ENCODE measurements at places on chromosomes 4 and X.

DNA sequence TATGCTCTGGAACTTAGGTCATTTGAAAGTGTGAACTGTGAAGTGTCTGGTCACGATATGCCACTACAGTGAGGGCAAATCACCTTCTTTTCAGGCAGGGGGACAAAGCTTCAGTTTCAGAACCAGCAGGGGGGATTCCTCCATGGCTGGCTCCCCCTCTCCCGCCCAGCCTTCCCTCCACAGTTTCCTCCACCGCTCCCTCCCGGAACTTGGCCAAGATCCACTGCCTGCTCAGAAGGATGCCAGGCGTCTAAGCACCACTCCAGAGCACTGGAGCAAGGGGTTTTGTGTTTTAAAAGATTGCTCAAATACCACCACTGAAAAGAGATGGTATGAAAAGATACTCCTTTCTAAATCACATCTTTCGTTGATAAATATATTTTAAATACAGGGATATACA lies 126.9 kb downstream of the ELOVL6 start:
- DNase-seq, result no peak

DNA sequence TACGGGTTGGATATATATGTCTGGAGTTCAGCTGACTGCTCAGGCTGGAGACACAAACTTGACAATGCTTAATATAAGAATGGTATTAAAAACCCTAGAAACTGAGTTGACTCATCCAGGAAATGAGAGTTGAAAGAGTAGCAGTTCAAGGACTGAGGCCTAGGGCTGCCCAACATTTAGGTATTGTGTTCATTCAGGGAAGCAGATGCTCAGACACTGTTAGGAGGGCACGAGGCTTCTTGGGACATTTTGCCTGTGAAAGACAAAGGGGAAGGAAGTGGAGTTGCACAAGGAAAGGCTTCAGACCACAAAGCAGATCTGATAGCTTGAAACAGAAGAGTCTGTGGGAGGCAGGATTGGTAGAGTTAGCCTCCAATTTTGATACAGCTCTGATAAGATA lies 52.0 kb upstream of the HS3ST1 start:
- peak; percentile 25 for DNase-seq

DNA sequence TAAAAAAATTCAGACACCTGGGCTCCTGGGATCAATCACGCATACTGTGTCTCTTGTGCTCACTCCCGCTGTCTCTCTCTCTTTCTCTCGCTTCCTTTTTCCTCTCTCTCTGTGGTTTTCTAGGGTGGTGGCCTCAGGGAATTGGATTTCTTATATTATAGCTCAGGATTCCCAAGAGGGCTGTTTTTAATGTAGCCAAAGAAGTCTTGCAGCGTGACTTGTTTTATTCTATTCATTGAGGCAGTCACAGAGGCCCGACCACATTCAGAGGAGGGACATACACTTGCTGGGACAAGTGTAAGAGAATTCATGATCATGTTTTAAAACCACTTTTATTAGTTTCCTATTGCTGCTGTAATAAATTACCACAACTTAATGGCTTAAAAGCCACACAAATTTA lies 59.4 kb downstream of the HPF1 start:
- no peak for DNase-seq

DNA sequence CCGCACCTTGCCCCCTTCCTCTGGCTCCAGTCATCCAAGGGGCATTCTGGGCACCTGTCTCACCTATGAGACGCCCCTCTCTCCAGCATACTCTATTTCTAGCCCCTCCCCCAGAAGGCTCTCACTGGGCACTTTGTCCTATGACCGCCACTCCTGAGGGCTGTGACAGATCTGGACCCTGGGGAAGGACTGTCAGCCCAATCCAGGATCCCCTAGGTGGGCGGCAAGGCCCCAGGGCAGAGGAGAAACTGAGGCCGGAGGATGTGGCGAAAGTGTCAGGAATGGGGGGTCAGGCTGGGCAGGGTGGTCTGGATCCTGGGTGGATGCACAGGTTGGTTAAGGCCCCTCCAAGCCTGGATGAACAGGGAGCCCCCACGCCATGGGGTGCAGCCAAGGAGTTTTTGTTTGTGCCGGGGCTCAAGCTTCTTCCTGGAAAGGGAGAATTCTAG lies 16.2 kb upstream of the NAT8L start:
- DNase-seq, result no peak

GRCh38 chr4:85700362-85700761 lies 225.4 kb downstream of the ARHGAP24 start:
- no peak for DNase-seq

DNA sequence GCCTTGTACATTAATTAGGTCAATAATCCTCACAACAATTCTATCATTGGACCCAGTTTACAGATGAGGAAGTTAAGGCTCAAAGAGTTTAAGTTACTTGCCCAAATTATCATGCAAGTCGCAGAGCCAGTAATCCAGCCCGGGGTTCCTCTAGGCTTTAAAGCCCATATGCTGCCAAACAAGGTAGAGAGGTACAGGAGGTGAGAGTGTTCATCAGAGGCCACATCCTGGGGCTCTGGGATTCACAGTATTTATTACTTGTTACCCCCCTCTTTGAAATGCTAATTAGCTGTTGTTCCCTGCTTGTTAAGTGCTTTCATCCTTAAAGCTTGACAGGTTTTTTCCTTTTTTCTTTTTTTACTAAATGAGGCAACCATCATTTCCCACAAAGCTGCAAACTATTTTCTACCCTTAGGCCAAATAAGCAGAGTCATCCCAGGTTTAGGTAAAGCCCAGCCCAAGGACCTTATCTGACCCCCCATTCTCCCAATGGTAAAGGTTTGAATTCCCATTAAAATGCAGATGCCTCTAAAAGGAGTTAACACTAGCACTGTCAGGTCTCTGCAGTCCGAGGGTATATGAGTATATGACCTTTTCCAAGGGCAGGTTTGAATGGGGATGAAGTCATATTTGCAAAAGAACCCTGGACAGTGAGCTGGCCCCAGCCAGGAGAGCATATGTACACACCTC lies 150.3 kb downstream of the SOX3 start:
- no peak for DNase-seq

DNA sequence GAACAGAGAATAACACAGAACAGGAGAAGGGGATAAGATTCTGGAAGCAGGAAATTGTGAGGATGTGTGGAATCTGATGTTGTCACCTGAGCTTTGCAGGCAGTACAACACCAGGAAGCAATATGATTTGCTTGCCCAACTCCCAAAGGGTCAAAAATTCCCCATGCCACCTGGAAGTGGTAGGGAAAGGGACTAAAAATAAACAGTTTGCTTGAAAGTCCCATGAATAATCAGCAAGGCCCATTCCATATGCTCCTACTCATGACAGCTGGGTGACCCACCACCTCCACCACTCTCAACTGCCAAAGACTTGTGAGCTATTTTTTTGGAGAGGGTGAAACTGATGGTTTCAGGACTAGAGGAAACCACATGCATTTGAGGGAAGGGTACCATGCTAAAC lies 168.4 kb downstream of the KCNIP4 start:
- no peak for DNase-seq

GRCh38 chr4:170004651-170005295 lies 21.4 kb downstream of the MFAP3L start:
- DNase-seq, result no peak

GRCh38 chr4:74444891-74445642 lies at the start of gene AREG:
AREG (plus strand) TSS chr4:74445136; CDS start chr4:74445346, 210 bp downstream.
- DNase-seq, result peak; percentile 92

DNA sequence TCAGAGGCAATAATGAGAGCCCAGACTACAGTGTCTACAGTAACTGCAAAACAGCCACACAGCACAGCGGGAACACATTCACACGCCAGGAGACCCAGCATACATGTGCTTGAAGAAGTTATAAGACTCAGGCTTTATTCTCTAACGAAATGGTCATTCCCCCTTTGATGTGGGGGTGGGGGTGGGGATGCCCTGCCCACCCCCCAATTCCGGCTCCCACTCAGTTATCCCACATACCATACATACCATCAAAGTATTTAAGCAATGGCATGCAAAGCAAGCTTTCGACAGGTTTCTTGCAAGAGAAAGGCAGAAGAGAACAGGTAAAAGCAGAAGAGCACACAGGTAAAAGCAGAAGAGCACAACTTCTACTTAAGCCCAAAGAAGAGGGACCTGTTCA lies 3.6 kb downstream of the MECP2 start:
- DNase-seq, result no peak

DNA sequence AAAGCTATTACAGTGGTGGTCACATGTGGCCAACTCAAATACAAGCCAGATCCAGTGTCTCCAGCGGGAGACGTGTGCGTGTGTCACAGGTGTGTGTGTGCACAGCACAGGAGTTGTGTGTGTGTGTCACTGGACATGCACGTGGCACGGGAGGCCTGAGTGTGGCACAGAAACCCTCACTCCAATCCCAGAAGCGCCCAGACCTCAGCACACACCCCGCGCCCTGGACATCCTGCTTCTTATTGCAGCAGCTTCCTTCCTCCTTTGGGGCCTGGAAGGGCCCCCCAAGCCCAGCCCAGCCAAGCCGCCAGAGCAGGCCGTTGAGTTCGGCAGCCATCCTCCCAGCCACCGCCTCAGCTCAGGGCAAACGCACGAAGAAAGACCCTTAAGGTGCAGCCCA lies 37.9 kb downstream of the ACOX3 start:
- no peak for DNase-seq

DNA sequence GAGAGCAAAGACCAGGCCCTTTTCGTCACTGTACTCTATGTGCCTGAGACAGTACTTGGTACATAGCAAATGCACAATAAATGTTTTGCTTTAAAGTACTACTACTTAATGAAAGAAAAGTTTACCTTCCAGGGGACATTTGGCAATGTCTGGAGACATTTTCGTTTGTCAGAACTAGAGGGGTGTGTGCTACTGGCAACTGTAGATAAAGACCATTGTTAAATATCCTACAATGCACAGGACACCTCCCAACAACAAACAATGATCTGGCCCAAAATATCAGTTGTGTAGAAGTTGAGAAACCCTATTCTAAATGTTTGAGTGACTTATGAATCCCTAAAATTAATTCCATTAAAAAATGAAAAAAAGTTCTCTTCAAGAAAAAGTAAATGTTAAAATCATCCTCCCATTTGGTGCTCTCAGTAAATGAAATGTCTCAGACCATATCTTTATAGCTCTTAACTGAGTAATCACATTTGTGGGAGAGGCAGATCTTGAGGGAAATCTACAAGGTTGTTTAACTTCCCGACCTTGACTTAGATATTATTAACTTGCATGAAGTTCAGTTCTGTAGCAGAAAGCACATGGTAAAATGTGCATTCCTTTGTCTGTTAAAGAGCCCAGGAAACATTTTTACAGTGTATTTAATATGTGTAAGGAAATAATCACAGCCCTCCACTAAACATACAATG lies 18.5 kb downstream of the EGFL6 start:
- no peak for DNase-seq

DNA sequence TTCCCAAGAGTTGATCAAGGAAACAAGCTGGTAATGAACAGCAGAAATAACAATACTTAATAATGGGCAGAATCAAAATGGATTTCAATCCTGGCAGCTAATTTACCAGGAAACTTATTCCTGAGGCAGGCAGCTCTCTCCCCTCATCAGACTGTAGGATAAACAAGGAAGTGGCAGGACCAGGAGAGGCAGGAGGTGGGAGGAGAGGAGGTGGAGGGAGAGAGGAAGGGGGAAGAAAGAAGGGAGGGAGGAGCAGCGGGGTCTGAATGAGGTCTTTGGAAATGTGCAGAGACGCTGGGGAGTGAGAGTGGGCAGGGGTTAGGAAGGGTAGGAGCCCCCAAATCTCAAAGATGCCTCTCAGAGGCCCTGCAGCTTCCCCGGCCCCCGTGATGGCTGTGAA lies 231.5 kb downstream of the BCOR start:
- no peak for DNase-seq

- no peak for DNase-seq
These were observed 51.7 kb upstream of the MCF2 start for GRCh38 chrX:139759637-139760036.

DNA sequence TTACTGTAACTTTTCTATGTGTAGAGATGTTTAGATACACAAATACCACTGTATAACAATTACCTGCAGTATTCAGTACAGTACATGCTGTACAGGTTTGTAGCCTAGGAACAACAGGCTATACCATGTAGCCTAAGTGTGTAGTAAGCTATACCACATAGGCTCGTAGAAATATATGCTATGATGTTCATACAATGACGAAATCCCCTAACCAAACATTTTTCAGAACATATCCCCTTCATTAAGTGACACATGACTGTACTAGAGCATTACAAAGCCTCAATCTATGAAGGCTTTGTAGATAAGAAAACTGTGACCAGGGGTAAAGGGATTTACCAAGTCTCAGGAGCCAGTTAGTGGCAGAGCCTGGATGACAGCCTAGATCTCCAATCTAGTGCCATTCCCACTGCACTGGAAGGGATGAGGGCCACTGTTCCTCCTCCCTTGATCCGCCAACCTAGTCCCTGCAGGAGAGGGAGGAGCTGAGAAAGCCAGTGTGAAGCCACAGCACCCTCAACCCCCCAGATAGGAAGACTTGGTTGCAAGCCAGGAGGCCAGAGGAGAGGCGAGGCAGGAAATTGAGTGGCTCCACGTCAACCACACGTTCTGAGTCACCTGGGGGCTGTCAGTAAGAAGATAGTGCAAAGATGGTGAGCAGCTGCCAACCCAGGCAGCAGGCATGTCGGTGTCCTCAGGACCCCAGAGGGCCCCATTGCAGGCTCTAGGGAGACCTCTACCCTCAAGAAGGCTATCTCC lies 227.7 kb downstream of the BCOR start:
- DNase-seq, result peak; percentile 75

GRCh38 chr4:41644288-41644914 lies 104.1 kb downstream of the PHOX2B start:
- DNase-seq, result peak; percentile 6

GRCh38 chr4:2789793-2790582 lies 2.9 kb upstream of the SH3BP2 start:
- no peak for DNase-seq

GRCh38 chr4:133268205-133268604 lies 119.1 kb downstream of the PCDH10 start:
- DNase-seq, result no peak

- no peak for DNase-seq
These were observed 571.5 kb downstream of the KCNIP4 start for GRCh38 chr4:21377046-21377445.

DNA sequence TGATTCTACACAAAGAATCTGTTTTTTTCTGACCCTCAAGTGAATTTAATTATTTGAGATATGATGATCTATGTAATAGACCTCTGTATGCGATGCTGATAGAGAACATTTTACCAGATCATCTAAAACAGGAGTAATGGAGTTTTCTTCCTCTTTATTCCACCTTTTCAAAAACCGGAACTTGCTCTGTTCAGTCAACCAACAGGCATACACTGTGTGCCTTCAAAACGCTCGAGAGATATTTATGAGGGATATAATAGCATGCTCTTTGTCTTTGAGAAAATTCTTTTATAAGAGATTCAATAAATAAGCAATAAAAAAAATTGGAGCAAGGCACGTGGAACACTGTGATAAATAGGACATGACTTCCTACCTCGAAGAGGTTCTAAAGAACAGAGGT lies 2.0 kb downstream of the NYX start:
- no peak for DNase-seq

DNA sequence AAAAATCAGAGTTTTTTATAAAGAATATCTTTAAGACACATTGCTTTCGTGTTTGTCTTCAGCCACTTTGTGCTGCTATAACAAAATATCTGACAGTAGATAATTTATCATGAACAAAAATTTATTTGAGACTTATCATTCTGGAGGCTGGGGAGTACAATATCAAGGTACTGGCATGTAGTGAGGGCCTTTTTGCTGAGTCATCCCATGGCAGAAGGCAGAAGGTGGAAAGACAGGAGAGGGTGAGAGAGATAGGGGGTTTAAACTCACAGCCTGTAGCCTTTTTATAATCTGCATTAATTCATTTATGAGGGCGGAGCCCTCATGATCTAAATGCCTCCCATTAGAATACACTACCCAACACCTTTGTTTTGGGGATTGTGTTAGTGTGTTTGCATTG lies 431.2 kb upstream of the FAM47C start:
- no peak for DNase-seq

GRCh38 chrX:30935985-30936384 lies 46.9 kb upstream of the TAB3 start:
- DNase-seq, result no peak
